Right atrium auricular region (tissue), 2 donors: ENCODE measurements at places on chromosomes 7 and 10.

DNA sequence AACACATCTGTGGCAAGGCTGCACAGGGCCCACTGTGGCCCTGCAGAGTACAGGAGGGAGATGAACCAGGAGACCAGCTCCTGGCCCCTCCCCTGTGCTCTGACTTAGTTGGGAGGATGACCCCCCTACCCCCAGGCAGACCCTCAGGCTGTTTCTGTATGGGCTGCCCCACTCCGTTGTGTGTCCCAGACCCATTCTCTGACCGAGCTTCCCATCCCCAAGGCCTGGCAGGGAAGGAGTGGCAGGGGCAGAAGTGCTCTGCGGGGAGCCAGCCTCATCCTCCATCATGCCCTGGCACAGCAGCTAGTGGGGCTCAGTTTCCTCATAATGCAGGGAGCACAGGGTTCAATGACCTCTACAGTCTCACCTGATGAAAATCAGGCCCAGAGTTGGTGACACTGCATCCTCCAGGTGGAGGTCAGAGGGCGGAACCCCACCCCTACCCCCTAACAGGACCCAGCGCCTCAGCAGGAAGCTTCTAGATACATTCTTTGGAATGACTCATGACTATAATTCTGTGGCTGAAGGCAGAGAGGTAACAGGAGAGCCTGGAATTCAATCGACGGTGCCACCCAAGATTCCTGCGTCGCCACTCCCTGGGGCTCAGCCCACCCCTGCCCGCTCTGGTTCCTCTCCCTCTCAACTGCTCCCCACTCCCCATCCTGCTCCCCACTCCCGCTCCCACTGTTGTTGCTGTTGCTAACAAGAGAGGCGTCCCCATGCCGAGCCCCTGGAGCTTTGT lies 18.2 kb downstream of the PODXL start:
- DNase-seq, result no peak

GRCh38 chr7:85770332-85770731 lies 583.5 kb upstream of the SEMA3D start:
- DNase-seq, result no peak

DNA sequence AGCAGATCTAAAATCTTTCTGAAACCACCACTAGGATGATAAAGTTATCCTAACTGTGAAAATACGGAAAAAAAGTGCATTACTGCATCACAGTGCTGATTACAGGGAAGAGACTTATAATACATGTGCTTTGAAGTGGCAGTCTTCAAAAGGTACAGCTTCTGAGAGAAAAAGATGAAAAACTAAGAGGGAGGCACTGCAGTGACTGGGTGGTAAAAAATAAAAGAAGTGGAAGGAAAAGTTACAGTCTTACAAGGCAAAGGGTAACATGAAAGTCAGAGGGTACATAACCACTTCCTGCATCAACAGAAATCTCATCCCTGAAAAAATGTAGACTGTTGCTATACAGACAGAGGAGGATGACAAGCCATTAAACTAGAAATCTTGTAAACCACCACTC lies 465.3 kb downstream of the ACTR3B start:
- no peak for DNase-seq

DNA sequence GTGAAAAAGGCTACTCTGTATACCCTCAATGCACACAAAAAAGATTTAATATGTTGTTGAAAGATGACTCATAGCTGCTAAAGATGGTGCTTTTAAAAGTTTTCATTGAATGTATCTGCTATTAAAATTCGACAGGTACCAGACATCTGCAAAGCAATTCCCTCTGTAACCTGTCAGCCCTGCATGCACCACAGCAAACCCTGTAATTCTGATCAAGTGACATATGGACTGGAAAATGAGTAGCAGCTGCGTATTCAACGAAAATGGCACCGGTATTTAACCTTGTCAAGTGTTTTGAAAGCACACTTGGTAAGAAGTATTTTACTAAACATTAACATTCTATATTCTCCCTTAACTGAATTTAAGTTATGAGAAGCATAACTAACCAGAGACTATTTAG lies 58.2 kb upstream of the PTPRN2 start:
- DNase-seq, result no peak

DNA sequence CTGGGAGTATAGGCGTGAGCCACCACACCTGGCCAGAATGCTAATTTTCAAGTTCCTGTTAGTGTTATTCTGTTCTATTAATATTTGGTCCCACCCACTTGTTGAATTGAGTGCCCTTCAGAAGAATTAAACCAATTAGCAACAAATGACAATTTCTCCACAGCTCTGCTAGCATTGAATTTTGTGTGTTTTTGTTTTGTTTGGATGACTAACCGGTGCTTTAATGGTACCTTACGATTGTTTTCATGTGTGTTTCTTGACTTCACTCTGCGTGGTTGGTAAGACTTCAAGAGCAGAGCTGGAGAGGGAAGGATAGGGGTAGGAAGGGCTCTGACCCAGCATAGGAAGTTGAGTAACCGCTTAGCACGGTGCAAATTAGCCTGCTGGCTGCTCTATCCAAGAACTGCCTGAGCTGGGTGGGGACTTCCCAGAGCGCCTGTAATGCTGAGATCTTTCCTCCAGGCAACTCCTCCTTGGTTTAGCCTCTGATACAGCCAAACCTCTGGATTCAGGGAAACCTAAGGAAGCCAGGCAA lies 4.6 kb downstream of the ARPC1B start:
- DNase-seq, result peak; percentile 86

DNA sequence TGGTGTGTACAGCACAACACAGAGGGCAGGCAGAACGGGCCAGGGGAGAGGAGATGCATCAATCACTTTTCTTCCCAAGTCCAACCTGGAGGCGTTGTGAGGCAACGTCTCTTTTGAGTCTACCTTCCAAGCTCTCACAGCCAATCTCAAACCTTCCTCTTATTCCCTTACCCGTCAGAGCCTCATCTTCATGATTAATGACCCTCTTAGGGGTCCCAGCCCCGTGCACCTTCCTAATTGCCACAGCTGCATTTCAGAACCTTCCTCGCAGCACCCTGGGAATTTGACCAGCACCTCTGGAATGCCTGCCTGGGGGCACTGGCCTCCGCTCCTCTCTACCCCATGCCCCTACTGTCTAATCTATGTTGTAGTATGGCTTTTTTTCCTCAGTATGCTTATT lies 169.3 kb upstream of the PRR15 start:
- DNase-seq, result no peak

- DNase-seq, result peak; percentile 79
These were observed 47.6 kb downstream of the ASB13 start for GRCh38 chr10:5618829-5619228.

- no peak for DNase-seq
These were observed 450.9 kb upstream of the VSTM2A start for GRCh38 chr7:54091322-54091721.

- peak; percentile 84 for DNase-seq
These were observed 33.1 kb downstream of the DENND2A start for GRCh38 chr7:140607441-140607989.

DNA sequence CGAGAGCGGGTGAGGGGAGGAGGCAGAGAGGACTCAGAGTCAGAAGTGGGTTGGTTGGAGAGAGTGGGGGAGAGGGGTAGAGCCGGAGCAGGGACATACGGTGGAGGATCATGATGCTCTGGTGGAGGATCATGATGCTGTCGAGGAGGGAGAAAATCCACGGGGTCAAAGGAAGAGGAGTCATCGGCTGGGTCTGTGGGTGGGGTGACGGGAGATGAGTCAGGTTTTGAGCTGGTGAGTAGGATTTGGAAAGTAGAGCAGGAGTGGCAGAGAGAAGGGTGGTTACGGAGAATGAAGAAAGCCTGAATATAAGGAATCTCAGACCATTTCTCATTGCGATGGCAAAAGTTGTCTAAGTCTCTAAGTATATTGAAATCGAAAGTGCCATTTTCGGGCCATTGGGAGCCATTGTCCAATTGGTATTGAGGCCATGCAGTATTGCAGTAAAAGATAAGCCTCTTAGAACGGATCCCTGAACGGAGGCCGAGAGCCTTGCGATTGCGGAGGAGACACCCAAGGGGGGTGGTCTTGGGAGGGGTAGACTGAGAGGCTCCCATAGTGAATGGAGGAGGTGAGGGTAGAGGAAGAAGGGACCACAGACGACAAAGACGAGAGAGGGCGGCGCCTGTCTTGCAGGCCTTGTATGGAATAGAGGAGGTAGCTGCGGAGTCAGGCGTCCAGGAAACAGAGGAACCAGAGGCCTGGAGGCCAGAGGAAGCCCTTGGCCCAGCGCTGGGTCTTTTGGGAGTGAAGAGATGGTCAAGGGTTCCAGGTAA lies 23.8 kb downstream of the SCIN start:
- no peak for DNase-seq

DNA sequence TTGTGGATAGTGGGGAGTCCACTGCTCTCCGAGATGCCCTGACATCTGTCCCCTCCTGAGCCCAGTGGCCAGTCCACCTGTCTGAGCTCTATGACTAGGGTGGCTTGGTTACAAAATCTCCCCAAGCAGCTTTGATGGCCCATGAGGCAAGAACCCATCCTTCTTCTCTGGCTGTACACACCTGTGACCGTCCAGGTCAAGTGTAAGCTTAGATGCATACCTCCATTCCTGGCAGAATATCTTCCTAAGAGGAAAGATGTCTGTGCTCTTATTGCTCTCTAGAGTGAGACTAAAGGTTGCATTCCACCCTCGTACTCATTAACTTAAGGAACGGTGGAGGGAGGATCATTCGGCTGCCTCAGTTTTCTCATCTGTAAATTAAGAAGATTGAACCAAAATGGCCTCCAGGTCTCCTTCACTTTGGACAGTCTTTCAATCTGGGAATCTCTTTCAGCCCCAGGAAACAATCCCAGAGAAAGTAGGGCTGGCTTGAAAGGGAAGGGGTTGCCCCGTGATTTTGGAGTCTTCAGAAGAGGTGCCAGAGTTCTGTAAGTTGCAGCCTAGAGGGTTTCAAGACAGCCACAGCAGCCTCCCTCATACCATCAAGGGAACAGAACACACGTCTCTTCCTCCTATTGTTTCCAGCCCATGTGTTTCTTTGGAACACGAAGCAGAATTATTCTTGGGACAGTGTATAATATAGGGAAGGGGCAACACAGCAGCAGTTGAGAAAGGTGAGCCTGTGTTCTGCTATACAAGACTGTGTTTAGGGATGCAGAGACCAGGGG lies 5.5 kb downstream of the HOXA4 start:
- no peak for DNase-seq

DNA sequence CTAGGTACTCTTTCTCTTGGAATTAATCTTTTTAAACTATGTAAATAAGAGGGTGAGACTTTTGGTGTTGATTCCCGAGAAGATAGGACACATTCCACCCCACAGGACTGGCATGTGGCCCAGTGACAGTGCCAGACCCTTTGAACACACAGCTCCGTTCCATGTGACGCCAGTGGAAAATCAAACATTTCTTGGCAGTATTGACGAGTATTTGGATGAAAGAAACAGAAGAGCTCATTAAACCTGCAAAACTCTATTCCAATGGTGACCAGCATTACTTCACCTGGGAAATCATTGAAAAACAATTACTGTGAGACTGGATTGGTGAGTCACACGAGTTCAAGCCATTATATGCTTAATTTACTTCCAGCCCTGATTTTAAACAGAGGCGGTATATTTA lies 25.8 kb downstream of the AKR1E2 start:
- DNase-seq, result no peak

GRCh38 chr7:78299088-78299487 lies 500.5 kb downstream of the PHTF2 start:
- no peak for DNase-seq

- DNase-seq, result no peak
These were observed 78.9 kb upstream of the DDC start for GRCh38 chr7:50644114-50644513.

GRCh38 chr7:31410265-31410664 lies 69.7 kb upstream of the NEUROD6 start:
- DNase-seq, result no peak

- DNase-seq, result no peak
These were observed 98.0 kb upstream of the GATA3 start for GRCh38 chr10:7956508-7956907.

DNA sequence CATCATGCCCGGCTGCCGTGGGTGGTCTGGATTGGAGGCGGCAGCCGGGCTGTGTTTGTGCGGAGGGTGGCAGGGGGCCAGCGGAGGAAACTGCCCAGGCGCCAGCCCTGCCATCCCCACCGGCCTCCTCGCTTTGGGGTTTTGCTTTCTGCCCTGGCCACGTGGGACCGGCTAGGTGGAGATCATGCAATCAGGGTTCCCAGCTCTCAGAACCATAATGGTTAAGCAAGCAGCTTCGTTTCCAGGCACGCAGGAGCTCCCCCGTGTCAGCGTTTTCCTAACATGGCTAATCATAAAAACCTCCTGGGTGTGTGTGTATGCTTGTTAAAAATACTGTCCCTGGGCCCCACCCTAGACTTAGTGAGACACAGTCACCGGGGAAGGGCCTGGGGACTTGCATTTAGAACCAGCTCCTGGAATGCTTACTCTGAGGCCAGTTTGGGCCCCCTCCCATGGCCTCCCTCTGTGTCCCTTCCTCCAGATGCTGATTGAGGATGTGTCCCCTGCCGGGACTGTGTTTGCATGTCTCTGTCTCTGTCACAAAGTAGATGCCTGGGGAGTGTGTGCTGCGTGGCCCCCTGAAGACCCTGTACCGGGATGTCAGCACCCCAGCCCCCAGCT lies 119.3 kb downstream of the CUX1 start:
- DNase-seq, result peak; percentile 79

DNA sequence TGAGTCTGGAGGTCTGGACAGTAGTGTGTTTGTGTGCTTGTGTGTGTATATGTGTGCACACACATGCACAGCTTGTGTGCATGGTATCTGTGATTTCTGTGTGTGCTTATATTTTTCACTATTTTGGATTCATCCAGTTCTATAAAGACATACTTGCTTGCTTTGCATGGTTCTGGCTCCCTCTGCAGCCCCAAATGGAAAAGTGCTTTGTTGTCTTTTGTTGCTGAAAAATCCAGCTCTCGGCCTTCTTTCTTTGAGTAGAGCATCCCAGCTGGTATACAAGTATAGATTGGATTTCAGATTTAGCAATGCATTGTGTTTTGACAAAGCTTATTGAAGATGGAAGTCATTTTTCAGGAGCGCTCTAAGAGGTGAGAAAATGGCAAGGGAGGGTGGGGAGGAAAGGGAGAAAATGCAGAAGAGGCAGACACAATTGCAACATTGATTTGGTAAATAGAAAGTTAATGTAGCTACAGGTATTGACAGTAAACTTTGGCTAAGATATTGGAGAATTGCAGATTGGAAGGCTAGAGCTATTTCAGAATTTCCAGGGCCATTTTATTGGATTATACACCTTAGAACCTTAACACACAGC lies 333.9 kb downstream of the AUTS2 start:
- no peak for DNase-seq

DNA sequence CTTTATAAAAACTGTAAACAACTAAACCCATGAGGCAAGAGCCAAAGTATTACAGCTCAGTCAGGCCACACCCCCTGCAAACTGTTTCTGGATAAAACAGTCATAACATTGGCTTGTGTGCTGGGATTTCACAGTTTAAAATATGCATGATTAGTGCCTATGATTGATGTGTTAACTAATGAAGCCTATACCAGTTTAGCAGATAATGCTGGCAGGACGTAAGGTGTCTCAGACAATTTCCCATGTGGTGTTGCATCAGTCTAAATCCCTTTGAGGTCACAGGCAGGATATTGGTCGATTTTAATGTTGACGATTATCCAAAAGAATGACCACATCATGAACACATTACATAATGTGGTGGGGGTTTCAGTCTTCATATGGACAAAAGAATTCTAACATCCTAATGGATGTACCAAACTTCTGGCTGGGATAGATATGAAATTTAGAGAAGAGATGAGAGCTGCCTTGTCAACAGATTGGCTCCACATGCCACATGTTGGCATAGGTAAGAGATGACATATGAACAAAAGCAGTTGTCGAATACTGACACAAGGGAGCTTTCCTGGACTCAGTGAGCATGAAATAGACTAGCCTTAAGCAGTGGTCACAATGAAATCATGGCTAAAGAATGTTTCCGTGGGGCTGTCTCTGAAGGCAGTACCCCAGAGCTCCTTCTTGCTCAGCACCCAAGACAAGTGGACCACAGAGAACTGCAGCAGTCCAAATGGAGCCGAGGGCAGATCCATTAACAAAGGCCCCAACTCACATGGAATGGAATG lies 445.6 kb downstream of the GFRA1 start:
- no peak for DNase-seq
